ENCODE measurements at places on chromosomes 1 and 21.

DNA sequence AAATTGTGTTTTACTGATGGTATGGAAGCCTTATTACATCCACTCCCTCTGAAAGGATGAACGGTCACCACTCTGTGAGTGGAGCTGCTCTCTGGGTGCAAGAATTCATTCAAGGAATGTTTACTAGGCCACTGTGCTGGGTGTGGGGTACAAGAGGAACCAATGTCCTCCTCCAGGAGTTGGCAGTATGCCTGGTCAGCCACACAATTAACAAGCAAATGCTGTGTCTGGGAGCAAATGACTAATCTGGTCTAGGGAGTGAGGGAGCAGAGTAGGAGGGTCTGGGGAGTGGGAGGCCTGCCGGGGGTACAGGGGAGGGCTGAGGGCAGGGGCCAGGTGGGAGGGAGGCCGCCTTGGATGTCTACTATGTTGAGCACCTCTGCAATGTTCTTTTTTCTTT lies 27.2 kb upstream of the TDRD10 start:
- DNase-seq: no peak

DNA sequence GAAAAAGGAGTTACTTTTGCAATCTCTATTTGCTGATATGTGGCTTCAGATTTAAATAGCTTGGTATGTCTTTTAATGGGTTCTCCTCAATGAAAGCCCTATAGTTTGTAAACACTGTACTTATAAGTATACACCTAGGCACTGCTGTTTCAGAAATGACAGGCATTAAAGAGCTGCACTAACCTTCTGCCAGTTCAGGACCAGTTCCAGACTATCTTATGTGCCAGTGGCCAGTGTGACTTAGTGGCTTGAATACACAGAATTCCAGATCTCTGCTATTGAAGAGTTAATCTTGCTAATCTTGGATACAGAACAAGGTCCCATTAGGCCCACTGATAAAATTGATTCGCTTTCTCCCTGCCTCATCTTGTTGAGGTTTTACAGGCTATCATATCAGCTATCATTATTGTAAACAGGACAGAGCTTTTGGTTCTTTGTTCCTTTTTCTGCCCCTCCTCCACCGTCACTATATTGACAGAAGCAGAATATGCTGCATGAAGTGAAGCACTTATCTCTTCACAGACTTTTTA lies 337.5 kb downstream of the LRRIQ3 start:
- DNase-seq: no peak

GRCh38 chr1:1432274-1432950 lies 3.1 kb upstream of the VWA1 start:
- no peak for DNase-seq

DNA sequence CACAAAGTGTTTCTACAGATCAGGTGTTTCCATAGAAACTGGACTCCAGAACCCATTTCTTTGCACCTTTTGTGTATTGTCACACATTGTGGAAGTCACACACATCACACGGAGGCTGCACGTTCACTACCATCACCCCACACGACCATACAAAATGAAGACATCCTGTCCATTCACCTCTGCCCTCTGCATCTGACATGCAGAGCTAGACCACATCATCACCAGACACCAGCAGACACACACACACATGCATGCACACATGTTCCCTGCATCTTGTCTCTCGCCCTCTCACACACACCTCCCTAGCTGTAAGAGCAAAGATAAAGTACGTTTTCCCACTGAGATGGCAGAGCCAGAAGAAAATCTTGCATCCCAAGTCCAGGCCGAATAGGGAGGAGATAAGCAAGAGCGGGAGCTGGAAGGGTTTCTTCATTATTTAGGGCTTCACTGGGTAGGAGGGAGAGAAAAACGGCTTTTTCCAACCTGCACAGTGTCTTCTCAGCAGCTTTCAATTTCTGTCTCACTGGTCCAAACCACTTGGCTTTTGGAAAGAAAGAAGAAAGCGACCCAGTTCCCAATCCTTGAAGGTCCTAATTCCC lies 709 bp downstream of the PRELP start:
- no peak for DNase-seq

DNA sequence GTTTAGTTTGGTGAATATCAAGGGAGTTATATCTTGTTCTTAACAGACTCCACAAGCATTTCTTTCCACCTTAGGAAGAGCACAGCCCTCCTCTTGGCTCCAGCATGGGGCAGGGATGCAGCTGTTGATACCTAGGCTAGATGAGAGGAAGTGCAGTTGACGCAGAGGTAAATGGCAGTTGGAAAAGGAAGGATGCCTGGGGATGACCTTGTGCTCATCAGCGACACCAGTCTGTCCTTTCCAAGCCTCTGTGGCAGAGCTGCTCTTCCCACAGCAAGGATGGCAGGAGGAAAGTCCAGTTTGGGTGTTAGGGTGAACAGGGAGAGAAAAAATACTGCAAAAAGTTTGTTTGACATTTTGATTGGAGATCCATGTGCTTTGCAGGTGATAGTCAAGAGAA lies 6.2 kb downstream of the PROX1 start:
- no peak for DNase-seq

DNA sequence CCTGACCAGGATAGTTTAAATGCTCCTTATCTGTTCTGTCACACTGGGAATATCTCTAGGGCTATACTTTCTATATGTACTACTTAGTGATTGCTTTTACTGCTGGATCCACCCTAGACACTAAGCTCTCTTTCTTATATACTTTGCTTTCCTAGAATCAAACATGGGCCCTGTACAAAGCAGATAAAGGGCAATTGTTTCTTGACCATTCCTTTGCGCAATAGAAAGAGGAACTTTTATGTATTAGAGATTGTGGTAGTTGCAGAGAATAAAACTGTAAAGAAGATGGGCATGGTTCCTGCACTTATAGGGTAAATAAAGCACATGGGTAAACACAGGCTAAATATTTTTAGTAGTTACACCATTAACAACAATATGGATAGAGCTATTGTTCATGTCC lies 58.8 kb downstream of the ATP6V1G3 start:
- no peak for DNase-seq

GRCh38 chr1:20731057-20731991 lies 1.2 kb downstream of the SH2D5 start:
- DNase-seq: no peak

DNA sequence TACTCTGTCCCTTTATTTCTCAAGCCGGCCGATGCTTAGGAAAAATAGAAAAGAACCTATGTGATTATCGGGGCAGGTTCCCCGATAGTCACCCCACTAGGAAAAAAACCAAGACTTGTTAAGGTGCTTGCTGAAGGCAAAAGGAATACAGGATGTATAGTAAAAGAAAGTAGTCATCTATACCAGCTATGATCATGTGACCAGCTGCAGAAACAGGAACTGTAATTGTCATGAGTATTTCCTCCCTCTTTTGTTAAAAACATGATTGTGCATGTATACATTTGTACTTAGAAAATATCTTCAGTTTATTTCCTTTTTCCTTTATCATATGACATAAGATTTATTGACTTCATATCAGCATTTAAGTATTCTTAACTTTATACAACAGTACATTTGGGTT lies 30.5 kb downstream of the PIGK start:
- no peak for DNase-seq

GRCh38 chr1:53121319-53122172 lies 20.9 kb downstream of the SLC1A7 start:
- peak; percentile 24 for DNase-seq

DNA sequence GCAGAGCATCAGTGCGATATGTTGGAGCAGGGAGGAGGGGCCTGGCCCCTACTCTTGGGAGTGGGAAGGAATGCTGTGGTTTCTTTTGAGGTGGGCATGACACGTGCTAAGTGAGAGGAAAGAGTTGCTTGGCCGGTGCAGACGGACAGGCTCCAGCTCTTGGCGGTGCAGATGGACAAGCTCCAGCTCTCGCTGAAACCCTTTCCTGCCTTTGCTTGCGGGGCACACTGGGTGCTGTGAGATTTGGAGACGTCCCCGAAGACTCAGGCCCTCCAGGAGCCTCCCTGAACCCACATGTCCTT lies 15.9 kb downstream of the PDXK start:
- no peak for DNase-seq

GRCh38 chr21:41366522-41367151 lies 4.8 kb downstream of the MX2 start:
- no peak for DNase-seq

DNA sequence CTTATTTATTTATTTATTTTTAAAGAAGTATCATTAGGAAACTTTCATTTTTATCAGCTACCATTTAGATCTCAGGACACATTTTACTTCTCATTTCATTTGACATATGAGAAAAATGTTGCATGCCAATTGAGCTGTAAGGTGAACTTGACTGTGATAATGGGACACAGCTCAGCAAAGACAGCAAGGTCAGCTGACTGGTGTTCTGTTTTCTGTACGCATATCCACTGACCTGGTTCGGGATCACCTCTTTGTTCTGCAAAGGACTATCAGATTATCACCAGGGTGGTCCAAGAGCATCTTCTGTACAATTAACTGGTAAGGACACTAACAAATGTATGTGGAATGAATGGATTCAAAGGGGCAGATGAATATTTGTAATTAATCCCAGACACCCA lies 51.9 kb downstream of the TEX35 start:
- DNase-seq: no peak

- DNase-seq: no peak
These were observed 16.0 kb downstream of the TEX35 start for GRCh38 chr1:178528953-178529335.

DNA sequence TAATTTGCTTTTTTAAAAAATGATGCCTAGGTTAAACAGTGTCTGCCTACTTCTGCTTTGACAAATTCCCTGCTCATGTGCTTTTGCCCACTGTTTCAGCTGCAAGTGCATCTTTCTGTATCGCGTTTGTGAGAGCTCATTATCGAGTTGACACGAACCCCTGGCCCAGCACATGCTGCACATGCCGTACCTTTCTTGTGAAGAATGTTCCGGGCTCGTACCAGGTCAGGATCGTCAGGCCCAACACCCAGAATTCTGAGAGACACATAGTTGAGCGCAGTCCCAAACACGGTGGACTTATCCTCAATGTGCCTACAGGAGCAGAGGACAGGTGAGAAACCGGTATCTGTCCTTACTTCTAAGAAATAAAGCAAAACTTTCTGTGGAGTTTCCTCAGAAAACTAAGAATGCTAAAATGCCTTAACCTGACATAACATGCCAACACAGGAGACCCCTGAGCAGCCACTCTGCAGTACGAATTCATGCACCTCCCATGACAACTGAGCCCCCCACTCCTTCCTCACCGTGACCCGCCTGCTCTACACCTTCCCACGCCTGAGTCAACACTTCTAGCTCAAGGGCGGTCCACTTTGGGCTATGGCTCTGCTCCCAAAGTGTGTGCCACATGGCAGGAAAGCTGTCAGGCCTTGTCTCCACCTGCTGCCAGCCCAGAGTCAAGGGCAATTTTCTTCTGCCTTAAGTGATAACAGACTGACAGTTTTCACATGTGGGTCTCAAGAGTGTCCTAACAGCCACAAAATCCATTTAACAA lies 6.7 kb downstream of the LSS start:
- DNase-seq: no peak

DNA sequence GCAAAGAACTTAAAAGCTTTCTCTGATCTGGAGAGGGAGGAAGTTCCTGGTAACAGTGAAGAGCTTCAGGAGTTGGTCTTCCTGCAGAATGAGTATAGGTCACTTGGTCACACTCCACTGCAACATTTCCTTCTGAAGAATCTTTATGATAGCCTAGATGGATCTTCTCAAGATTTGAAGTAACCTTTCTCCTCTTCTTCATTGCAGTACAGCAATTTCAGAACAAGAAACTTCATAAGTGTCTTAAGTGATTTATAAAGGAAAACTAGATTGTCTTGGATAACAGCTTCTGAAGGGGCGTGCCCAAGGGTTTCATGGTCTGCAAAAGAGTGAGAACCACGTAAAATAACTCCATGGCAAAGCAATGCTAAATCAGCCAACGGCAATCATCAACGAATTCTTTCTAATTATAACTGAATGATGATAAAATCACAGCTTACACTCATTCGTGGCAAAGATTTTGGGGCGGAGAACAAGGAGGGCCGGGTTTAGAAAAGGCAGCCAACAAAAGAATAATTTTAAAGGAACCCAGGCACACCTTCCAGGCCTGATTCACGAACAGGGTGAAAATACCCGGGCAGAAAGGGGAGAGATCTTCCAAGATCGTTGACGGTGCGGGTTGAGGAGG lies 53.9 kb upstream of the ASPM start:
- peak; percentile 69 for DNase-seq

DNA sequence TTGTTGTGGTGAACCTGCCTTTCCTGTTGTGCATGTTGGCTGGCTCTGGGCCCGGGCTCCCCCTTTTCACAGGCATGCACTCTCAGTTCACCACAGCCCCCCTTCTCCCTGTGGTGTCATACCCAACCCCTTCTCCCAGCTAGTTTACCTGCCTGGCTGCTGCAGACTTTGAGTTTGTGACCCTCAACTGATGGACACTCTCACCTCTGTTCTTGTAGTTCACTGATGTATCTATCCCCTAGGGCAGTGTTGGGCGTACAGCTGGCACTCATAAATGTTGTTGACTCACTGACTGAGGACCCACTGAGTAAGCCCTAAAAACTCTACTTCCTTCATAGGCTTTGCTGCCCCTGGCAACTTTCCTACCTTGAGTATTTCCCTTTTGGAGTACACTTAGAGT lies 54.9 kb downstream of the WDR64 start:
- DNase-seq: no peak

DNA sequence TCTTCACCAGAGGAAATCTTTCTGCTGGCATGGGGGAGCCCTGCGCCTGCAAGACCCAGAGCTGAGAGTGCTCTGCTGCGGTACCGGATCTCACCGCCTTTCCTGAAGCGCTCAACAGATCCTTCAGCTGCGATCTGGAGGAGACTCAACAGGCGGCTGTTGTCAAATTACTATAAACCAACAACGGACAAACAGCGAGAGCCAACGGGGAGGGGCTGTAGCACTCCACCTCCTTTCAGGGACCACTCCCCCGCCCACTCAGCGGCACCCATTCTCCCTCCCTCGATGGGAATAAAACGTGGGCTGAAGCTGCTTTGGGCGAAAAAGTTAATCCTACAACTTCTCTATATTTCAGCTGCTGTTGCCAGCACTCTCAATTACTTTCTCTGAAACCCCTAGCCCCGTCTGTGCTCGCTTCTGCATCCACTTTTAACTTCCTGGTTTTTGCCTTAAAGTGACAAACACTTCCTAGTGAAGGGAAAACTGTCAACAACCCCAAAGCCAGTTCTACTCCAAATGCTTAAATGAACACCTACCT lies at the start of gene FMO5:
Gene FMO5, minus strand, starts transcription at position 147 of the 538 bp plus-strand sequence. CDS start 310 bp downstream, outside the sequence.
- peak; percentile 63 for DNase-seq

DNA sequence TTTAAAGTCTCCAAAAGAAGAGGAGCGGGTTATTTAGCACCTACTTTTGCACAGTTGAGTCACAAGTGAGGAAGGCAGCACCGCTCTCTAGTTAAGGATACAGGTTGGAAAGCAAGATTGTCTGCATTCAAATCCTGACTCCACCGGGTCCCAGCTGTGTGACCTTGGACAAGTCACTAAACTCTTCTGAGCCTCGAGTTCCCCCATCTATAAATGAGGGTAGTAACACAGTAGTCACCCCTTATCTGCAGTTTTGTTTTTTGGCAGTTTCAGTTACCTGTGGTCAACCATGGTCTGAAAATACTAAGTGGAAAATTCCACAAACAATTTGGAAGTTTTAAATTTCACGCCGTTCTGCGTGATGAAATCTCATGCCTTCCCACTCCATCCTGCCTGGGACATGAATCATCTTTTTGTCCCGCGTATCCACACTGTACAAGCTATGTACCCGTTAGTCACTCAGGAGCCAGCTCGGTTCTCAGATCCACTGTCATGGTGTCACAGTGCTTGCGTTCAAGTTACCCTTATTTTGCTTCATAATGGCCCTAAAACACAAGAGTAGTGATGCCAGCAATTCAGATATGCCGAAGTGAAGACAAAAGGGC lies 49.4 kb downstream of the CAPZB start:
- DNase-seq: no peak

Data from DMS79 treated with DMSO at 0.1 percent for 48 hours (cell line).